Stimulated activated CD8-positive, alpha-beta memory T cell treated with anti-CD3 and anti-CD28 coated beads, Interleukin-4, amount 100 ng/mL, for 1 hour (primary cell): ENCODE measurements at places on chromosomes 2 and 18.

DNA sequence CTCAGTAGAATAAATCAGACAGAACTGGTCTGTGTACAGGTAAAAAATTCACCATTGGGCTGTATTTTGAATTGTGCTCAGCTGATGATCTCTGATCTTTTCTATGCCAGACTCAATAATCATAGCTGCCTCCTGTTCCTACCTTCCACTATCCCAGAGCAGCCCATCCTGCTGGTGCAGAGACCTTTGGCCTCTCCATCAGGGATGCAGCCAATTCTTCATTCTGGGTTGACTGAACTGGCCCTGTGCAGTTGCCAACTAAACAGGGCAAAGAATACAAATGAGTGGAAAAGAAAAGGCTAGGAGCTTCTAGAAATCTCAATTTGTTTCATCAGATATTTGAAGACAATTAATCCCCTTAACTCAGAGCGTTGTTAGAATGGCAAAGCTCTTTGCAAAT is 1781.3 kb upstream of the CELF4 start:
- no peak for DNase-seq

- no peak for DNase-seq
Observed at GRCh38 chr2:234393354-234393753, 103.5 kb downstream of the ARL4C start.

DNA sequence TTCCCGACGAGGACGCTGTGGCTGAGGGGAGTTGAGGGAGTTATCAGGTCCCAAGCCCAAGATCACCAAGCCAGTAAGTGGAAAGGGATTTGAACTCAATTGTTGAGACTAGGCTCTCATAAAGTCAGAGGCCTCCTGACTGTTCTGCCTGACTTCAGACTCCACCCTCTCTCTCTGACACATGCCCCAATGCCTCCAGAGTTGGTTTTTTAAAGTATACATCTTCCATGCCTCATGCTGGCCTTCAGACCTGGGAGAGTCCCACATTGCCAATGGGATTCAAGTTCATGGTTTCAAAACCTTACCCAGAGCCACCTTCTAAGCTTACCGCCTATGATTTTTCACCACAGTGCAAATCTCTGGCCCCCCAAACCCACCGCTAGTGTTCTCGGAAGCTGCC is 100.8 kb downstream of the RTN4 start:
- DNase-seq = no peak

DNA sequence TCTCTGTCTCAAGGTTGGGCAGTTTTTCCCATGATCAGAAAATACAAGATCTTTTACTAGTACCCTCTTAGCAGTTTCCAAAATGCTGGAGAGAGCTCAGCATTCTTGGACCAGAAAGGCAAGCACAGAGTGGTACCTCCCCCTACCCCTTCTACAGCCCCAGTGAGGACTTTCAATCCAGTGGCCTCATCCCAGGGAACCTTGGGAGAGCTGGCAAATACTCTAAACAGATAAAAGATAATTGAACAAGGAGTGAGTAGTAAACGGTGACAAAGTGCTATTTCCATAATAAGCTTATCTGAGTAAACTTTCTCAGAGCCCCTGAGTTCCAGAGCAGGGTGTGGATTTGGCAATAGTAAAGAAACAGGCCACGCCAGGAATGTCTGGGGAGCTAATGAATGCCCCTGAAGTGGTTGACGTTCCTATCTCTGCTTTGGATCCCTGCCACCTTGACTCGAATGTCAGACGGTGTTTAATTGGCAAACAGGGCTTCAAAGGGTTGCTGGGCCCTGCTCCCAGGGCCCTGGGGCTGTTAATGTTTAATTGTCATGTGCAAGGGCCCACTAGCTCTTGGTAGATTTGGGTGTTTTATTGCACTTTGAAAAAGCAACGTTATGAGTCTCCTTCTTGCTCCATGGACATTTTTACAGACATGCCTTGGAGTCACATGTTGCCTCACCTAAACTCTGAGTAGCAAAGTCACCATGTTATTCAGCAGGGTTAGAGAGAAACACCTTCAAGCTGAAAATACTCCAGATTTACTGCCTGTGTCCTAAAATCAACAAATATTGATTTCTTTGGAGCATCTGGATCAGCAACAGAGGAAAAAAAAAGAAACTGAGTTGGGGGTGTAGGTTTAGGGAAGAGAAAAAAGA is 239.9 kb downstream of the CYRIA start:
- DNase-seq = no peak

GRCh38 chr18:76412818-76413565 is 82.0 kb downstream of the ZNF516 start:
- DNase-seq = no peak
